SW 1271 (cell line): ENCODE measurements at places on chromosomes 5 and 9.
A peak's percentile ranks its signal among the peaks of the same experiment; 100 is the strongest.

GRCh38 chr9:69857131-69857530 lies 36.5 kb downstream of the CFAP95 start:
- no peak for DNase-seq

DNA sequence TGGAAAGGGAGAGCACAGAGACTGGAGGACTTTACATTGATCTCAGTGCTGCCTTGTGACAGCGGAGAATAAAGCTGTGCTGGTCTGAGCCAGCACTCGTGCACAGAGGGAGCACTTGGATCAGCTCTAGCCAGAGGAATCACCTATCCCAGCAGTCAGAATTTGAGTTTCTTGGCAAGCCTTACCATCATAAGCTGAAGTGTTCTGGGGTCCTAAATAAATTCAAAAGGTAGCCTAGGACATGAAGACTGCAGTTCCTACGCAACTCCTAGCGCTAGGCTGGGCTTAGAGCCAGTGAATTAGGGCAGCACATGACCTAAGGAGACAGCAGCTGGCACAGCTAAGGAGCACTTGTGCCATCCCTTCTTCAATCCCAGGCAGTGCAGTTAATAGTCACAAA lies 119.5 kb downstream of the HMHB1 start:
- no peak for DNase-seq

GRCh38 chr5:122401976-122402725 lies 90.1 kb downstream of the SNCAIP start:
- no peak for DNase-seq

DNA sequence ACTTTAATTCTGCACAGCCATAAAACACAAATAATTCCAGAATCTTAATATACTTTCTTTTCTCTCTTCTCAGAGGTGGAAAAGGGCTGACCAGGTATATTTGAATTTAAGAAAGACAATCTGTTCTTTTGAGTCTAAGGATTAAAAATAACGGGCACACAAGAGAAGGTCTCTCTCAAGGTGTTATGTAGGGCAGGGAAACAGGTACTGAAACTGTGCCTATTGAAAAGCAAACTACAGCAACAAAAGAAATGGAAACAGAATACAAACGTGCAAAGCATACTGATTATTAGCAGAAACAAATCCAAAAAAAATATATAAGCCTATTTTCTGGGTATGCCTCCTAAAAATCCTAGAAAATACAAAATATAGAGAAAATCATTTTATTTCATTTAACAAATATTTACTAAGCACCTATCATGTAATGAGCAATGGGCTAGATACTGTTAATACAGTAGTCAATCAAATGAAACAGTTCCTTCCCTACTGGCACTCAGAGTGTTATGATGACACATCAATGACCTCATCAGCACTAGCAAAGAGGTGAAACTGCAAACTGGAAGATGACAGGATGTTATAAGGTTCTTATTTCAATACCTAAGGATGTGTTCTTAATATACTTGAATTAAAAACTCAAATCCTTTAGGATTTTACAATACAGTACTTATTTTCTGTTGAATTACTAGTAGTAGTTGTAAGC lies 87.7 kb downstream of the AUH start:
- peak; percentile 34 for DNase-seq

DNA sequence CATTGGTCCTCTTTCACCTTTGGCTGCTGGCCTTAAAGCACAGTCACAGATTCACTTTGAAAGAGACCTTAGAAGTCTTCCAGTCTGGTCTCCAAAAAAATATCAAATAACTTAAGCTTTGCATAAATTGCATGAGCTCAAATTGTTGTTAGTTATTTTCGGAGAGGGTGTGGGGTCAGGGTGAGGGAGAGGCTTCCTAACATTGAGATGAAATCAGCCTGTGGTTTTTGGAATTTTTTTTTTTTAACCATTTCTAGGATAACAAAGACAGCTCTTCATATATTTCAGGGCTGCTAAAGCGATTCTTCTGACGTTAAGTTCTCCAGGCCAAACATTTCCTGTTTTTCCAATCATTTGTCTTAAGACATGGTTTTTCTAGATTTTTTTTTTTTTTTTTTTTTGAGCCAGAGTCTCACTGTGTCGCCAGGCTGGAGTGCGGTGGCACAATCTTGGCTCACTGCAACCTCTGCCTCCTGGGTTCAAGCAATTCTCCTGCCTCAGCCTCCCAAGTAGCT lies 4.5 kb downstream of the OCLN start:
- DNase-seq = no peak

DNA sequence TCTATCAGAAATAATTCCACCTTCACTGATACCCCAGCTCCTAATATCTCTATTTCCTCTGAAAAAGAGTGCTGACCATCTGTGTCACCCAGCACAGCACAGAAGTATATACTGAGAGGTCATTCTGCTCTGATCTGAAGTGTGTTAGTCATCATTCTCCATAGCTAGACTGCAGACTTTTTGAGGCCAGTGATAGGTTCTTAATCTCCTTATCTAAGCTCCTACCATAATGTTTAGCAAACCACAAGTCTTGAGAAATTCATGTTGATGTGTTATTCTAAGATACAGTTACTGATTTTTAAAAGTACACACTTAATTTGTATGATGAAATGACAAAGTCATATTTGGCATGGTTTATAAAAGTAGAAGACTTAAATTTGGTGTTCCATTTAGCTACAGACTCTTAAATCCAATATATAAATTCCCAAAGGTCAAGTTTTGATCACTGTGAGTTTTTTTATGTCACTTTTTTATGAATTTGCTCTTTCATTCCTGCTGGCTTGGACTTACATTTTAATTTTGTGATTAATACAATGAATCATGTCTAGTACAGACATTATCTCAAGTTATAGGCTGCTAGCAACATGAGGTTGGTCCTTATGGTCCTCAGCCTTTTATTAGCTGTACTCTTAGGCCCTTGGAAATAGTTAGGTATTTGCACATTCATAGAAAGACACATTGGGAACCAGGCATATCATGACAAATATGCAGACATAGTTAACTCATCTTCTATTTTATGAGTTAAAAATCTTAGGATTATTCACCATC lies 380.8 kb downstream of the EBF1 start:
- no peak for DNase-seq

GRCh38 chr5:16013334-16014065 lies 166.1 kb downstream of the MARCHF11 start:
- DNase-seq = peak; percentile 22

GRCh38 chr9:18061856-18062255 lies 412.1 kb upstream of the ADAMTSL1 start:
- DNase-seq = no peak

DNA sequence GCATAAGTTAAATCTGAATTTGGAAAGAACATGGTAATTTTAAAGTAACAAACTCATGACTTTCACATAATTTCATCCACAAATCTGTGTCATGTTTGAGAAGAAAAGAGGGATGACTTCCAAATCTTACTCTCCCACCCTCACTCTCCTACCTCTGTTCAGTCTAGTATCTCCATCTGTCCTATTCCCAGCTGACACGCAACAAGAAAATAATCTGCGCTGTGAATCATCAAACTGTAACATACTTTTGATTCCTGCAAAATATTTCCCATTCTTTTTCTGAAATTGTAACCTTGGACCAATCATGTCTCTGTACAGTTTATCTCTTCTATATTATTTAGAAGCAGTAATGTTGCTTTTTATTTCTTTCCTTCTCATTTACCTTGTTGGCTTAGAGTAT lies 91.4 kb downstream of the SLC12A2 start:
- peak; percentile 36 for DNase-seq

DNA sequence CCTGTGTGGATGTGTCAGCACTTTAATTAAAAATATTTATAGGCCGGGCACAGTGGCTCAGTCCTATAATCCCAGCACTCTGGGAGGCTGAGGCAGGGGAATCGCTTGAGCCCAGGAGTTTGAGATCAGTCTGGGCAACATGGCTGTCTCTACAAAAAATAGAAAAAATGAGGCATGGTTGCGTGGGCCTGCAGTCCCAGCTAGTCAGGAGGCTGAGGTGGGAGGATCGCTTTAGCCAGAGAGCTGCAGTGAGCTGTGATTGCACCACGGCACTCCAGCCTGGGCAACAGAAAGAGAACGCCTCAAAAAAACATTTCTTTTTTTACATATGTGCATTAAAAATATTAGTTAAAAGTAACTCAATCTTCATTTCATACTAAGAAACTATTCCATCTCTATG lies 6.2 kb downstream of the TBC1D9B start:
- no peak for DNase-seq

GRCh38 chr9:105877721-105878120 lies 183.4 kb downstream of the TMEM38B start:
- no peak for DNase-seq

- DNase-seq = no peak
These were observed 242.7 kb downstream of the SYK start for GRCh38 chr9:91044354-91044753.

- DNase-seq = no peak
These were observed 142.2 kb downstream of the DCP2 start for GRCh38 chr5:113118765-113119164.

DNA sequence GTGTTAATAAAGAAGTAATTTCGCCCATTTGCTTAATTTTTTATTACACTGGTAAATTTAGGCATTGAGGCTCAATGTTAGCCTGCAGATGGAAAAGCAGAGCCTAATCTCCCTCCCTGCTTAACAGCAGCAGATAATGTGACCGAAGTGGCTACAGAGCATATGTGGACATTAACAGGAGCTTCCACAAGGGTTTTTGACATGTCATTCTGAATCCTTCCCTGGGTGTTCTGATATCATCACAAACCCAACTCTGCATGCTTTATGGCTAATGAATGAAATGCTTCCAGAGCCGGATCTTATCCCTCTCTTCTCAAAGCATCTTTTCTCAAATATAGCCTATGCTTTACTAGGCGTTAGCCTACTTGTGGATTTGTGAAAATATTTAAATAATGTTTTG lies 208.6 kb downstream of the CAAP1 start:
- no peak for DNase-seq

DNA sequence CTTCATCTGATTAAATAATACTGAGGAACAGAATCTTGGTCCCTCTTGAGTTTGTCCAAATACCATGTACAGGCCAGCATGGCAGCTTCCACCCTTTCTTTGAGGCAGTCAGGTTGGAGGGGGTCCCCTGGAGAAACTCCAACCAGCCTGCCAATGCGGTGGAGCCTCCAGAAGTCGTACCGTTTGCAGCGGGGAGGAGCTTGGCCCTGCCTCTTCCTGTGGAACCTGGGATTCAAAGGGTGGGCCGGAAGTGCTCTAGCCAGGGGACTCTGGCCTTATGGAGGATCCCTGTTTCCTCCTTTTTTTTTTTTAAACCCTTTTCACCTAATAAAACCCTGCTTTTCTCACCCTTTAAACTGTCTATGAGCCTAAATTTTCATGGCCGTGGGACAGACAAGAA lies 216.3 kb upstream of the ZNF608 start:
- DNase-seq = no peak

- no peak for DNase-seq
These were observed 57.0 kb downstream of the TTC39B start for GRCh38 chr9:15249981-15250380.

GRCh38 chr5:94857111-94857510 lies 238.6 kb downstream of the SLF1 start:
- DNase-seq = no peak

DNA sequence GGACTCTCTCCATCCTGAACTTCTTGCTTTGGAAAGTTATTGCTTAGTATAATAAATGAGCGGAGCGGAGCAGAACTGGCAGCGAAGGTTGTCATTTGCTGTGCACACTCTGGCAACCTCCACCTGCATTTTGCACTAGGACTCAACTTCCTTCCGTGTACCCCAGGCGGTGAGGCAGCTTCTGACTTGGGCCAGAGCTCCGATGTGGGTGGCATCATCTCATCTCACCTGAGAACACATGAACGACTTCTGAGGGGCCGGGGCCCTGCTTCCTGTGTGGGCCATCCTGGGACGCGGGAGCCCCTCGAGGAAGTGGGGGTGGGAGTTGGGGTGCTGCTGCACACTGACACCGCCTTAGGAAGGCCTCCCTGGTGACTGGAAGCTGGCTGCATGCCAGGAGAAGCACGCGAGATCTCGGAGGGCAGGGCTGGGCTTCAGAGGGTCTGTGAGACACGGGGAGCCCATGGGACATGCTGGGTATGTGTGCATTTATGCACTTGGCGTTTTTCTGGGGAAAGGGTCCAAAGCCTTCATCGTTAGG lies 56.5 kb upstream of the COL5A1 start:
- no peak for DNase-seq

GRCh38 chr5:177430972-177431316 lies 4.5 kb downstream of the GRK6 start:
- DNase-seq = no peak
